ENCODE measurements at places on chromosomes 3 and 15.

DNA sequence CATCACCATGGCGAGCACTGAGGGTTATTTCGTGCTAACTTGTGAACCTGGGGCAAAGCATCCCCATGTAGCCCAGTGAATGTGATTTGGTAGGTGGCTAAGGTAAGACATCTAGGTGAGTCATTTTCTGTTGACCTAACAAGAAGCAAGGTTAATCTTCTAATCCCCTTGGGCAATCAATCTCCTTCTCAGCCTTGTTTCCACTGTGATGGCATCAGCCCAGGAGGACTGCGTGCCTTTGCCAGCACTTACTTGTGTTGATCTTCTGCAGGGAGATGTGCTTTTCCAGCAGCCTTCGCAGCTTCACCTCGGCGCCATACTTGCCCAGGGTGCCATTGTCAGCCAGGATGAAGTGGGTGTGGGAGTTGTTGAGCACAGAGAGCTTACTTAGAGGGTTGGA is 35.7 kb downstream of the TRPM1 start:
- no peak for DNase-seq

GRCh38 chr3:144502402-144502801 is 530.8 kb downstream of the DIPK2A start:
- no peak for DNase-seq

DNA sequence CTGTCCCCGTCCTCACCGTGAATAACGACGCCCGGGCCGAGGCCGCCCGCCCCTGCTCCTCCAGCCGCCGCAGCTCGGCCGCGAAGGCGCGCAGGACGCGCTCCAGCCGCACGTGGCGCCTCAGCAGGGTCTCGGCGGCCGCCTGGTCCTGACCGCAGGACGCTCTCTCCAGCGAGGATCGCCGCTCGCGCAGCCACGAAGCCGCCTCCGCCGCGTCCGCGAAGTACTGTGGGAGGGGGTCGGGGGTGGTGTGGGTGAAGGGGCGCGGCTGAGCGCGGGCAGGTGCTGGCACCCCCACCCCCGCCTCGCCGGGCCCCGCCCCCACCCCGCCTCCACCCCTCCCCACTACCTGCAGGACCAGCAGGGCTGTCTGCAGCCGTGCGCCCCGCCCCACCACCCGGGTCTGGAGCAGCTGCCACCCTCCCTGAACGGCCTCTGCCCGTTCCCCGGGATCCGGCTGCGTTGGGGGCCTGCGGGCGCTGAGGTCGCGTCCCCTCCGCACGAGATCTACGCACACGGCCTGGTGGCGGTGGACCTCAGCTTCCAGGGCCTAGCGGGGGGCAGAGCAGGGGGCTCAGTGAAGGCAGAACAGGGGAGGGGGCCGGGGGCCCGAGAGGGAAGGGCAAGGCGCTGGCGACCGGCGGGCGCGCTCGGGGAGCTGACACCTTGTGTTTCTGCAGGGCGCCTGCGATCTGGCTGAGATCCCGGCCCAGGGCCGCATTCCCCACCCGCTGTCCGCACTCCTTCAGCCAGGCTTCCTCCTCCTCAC is 11.7 kb downstream of the SPTBN5 start:
- DNase-seq: no peak

GRCh38 chr15:60006203-60006862 is 2.2 kb downstream of the FOXB1 start:
- peak; percentile 24 for DNase-seq

DNA sequence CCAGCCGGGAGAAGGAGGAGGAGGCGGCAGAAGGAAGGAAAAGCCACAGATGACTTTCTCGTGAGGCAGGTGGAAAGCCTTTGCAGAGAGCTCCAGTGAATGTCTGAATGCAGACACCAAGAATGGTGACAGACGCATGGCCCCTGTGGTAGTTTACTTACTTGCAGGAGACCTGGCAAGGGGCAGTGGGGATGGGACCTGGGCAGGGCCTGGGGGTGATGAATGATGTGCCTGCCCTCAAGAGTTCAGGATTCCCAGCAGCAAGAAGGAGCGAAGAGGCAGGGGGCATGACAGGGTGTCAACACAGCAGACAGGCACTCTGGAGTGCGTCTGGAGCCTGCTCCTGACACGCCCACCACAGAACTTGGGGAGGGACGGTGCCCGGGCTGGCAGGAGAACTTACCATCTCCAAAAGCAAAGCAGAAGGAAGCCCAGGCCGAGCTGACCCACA is 260.5 kb upstream of the LYSMD4 start:
- no peak for DNase-seq

All from fibroblast of gingiva (primary cell).